IMR-90 (cell line): ENCODE measurements at places on chromosomes 4 and X. TPM values are rescaled to one million over a fixed set of nuclear protein-coding genes. Genes with fewer than 3 reads are reported as not detected.

SMIM31 gene
- not detected in 2 replicates for polyA plus RNA-seq

FDCSP gene
- polyA plus RNA-seq = not detected in 2 replicates

MYOZ2 gene
- 0.14 and 0.17 TPM in 2 replicates for polyA plus RNA-seq

LAMTOR3 gene
- polyA plus RNA-seq = 22.0 and 28.6 TPM in 2 replicates

FREM3 gene
- polyA plus RNA-seq = not detected in 2 replicates

TMEM35A gene
- 13.7 and 14.2 TPM in 2 replicates for polyA plus RNA-seq

DUSP9 gene
- 0.09 and 0.16 TPM in 2 replicates for polyA plus RNA-seq

ARMCX4 gene
- polyA plus RNA-seq = 3.3 and 4.2 TPM in 2 replicates

PCDH11X gene
- 0.01 and 0.02 TPM in 2 replicates for polyA plus RNA-seq

SLC25A43 gene
- 10.3 and 12.3 TPM in 2 replicates for polyA plus RNA-seq

SLC16A2 gene
- 23.8 and 24.9 TPM in 2 replicates for polyA plus RNA-seq

GRCh38 chr4:108717386-108717785 lies 45.5 kb downstream of the ETNPPL start:
- DNase-seq = no peak

DNA sequence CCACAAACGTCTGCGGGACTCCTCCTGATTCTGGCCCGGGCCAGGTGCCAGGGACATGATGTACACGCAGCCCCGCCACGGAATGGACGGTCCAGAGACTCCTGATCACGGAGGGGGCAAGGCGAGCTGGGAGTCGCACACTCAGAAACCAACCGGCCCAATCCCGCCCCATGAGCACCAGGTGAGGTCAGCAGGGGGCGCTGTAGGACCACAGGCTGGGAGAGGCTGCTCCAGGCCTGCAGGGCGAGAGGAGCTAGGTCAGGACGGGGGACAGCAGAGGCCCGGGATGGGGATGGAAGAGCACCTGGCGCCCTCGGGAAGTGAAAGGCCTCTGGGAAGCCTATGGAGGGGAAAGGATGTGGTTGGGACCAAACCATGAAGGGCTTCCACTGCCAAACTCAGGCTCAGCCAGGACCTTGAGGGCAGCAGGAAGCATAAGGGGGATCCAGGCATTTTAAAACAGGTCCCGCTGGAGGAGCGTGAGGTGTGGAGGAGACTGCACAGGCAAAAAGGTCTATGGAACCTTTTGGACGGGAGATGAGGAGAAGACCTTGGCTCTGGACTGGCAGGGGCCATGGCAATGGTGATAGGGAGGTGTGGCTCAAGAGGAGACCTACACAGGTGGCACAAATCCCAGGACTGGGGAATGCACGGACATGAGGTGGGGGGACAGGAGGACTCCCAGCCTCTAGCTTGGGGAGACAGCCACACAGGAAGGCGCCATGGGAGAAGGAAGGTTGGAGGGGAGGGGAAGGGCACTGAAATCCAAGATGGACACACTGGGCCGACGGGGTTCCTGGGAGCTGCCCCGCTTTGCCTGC lies 79.2 kb downstream of the MTMR1 start:
- DNase-seq = peak; percentile 45

- DNase-seq = no peak
Observed at GRCh38 chr4:167435786-167436185, 201.5 kb upstream of the SPOCK3 start.

- DNase-seq = no peak
Observed at GRCh38 chrX:13257223-13258051, 62.4 kb downstream of the ATXN3L start.

DNA sequence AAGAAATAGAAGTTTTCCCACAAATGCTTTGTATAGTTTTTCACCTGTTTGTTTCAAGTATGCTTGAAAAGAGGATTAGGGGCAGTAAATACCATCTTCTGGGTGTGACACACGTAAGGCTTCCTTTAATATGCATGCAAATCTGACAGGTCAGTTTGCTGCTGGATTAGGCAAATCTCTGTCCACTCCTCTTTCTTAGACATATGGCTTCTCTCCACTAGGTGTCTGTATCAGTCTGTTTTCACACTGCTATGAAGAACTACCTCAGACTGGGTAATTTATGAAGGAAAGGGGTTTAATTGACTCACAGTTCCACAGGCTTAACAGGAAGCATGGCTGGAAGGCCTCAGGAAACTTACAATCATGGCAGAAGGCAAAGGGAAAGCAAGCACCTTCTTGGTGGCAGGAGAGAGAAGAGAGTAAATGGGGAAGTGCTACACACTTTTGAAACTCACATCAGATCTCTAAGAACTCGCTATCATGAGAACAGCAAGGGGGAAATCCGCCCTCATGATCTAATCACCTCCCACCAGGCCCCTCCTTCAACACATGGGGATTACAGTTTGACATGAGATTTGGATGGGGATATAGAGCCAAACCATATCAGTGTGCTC lies 66.9 kb downstream of the TAB3 start:
- DNase-seq = no peak

GRCh38 chrX:21632027-21632426 lies 26.1 kb downstream of the KLHL34 start:
- peak; percentile 19 for DNase-seq

GRCh38 chr4:179709961-179710624 lies 2267.9 kb upstream of the AGA start:
- DNase-seq = no peak

GRCh38 chr4:67584496-67584895 lies 26.0 kb downstream of the STAP1 start:
- no peak for DNase-seq

GRCh38 chr4:53147197-53147596 lies 218.7 kb downstream of the SCFD2 start:
- no peak for DNase-seq

DNA sequence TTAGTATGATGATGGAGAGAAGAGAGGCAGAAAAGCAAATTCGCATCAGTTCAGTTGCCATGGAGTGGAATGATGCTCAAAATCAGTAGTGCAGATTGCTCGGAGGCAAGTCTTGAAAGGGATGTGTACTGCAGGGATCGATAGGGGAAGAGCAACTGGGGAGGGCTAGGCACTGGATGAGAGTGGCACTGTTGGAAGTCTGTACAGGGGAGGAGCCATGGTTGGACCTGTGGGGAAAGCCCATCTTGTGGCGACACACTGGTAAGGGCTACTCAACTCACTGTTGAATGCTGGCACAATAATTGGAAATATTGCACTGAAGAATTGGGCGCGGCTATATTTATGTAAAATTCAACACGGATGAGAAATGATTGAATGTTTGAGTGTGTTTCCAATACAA lies 1.2 kb downstream of the RAB9B start:
- no peak for DNase-seq

DNA sequence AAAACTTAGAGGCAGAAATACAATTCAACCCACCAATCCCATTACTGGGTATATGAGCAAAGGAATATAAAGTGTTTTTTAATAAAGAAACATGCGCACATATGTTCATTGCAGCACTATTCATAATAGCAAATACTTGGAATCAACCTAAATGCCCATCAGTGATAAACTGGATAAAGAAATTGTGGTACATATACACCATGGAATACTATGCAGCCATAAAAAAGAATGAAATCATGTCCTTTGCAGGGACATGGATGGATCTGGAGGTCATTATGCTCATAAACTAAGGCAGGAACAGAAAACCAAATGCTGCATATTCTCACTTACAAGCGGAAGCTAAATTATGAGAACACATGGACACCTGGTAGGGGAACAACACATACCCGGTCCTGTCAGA lies 807.7 kb upstream of the INTU start:
- DNase-seq = no peak

DNA sequence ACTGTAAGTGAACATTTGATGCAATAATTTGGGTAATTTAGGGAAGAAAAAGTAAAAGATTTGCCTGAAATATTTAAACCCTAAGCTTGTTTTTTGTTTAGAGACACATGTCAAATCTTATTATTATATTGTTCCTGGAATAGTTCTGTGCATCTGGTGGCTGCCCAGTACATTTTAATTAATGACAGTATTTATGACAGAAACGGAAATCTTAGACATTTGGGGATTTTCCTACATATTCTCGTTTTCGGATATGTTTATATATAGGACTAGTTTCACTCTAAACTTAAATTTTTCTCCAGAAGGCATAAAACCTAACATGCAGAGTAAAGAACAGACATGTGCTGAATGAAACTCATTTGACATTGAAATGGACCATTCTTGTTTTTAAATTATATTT lies 125.6 kb upstream of the PAQR3 start:
- no peak for DNase-seq

GRCh38 chr4:80202190-80202711 lies 4.9 kb downstream of the PRDM8 start:
- peak; percentile 80 for DNase-seq

DNA sequence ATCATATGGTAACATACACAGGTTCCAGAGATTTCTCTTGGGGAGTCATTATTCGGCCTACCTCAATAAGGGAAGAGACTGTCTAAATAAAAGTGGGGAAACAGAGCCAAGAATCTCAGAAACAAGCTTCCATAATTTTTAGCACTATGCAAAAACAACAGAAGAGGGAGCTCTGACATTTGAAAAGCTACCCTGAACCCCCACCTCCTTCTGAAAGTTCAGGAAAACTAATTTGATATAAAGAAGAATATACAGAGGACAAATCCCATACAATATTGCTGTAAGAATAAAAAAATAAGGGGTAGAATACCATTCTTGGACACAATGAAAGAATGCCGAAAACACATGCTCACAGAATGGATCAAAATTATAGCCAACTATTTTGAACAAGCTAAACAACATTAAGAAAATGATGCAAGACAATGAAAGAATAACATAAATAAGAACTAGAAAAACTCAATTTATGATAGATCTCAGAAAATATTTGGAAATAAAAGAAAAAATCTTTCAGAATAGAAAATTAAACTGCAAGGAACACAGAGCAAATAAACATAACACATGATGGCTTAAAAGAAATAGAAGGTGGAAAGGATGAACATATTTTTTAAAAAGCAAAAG lies 14.4 kb upstream of the ZNF41 start:
- DNase-seq = peak; percentile 38

GRCh38 chr4:156765277-156765676 lies 206.3 kb downstream of the PDGFC start:
- peak; percentile 28 for DNase-seq

- DNase-seq = peak; percentile 59
Observed at GRCh38 chrX:154051201-154051810, 31.6 kb upstream of the IRAK1 start.

DNA sequence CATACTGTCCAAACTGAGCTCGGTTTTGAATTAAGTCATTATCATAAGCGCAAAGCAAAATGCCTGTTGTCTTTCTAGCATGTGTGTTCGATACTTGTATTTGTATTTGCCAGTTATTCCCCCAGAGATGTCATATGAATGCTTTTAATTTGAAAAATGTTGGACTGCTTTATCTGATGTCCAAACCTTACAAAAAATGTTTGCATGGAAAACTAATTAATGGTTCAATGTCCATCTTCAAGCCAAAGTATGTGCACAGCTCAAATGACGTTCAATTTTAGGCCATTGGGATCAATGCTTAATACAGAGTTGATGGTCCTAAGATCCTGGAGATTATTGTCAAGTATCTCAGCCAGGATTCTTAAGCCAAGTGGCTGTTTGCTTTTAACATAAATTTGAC lies 17.2 kb upstream of the HPGDS start:
- no peak for DNase-seq

DNA sequence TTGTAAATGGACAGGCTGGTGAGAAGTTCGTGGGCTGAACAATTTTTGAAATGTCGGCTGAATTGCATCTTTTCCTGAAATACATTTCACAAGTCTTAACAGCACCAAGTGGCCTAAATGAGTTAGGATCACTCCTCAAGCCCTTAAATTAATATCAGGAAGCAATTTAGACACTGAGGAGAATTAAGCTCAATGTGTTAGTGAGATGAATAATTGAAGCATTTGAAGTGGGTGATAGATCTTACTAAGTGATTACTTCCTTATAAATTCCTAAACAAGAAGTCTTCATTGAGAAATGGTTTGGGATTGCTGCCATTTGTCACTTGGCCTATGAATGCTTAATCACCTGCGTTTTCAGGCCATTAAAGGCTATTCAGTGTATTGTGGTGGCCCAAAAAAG lies 116.8 kb downstream of the NAA11 start:
- no peak for DNase-seq

GRCh38 chr4:145107126-145107525 lies 9.0 kb downstream of the ABCE1 start:
- DNase-seq = no peak

GRCh38 chr4:22678940-22679854 lies 13.5 kb upstream of the GBA3 start:
- no peak for DNase-seq

- DNase-seq = peak; percentile 8
Observed at GRCh38 chr4:3791910-3792542, 25.8 kb downstream of the ADRA2C start.

GRCh38 chrX:41553688-41554087 lies 106.5 kb downstream of the NYX start:
- peak; percentile 69 for DNase-seq

DNA sequence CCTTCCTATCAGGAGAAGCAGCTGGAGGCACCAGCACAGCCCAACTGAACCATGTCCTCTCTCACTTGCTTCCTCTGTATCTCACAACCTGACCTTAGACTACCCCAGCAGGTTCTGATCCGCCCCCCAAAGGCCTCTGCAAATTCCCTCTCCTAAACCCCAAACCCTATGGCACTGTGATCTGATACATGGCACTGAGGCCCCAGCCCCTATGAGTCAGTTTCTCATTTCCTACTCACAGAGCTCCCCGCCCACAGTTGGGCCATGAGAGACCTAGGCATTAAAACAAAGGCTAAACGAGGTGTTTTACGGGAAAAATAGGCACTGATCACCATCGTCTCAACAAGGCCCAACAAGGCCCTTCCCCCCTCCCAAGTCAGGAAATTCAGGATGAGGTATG lies 19.1 kb downstream of the SASH3 start:
- DNase-seq = no peak

DNA sequence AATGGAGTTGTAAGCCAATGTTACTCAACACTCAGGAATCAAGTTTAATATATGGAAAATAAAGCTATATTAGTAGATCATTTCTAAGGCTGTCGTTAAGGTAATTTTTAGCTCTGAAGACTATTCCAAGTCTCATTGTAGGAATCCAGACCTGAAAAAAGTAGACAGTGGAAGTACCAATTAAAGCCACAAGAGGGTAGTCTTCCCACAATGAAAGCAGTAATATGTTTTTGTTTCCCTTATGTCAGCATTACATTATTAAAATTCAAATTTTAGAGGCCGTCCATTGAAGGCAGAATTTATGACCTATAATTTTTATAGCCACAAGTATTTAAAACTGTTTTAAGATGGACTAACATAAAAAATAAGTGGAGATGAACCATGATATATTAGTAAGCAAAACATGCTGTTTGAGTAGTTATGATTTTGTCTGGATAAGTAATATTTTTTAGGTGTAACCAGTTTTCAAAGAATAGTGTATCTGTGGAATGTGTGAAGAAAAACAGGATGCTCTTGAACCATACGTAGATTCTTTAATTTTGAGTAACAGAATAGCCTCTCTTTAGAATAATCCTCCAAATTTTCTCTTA lies 372.6 kb upstream of the TECRL start:
- DNase-seq = peak; percentile 10

DNA sequence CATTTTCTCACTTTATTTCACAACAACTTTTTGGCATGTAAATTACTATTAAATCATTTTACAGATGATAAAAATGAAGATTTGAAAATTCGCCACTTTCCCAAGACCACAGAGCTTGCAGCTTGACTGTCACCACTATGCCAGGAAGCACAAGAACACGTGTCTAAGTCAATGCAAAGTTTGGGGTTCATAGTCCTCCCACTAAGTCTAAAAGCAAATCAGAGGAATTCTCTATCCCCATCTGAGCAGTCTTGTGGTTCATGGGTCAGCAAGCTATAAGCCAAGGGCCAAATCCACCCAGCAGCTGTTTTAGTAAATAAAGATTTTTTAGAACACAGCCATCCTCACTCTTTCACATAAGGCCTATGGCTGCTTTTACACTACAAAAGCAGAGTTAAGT lies 833.3 kb upstream of the INTU start:
- peak; percentile 13 for DNase-seq
